ENCODE measurements at places on chromosomes 7 and 10.

- no peak for DNase-seq
Observed at GRCh38 chr10:86127274-86127819, 239.2 kb downstream of the GRID1 start.

GRCh38 chr7:26349005-26349915 is 57.6 kb downstream of the SNX10 start:
- no peak for DNase-seq

GRCh38 chr10:114751856-114752255 is 69.7 kb upstream of the FHIP2A start:
- no peak for DNase-seq

DNA sequence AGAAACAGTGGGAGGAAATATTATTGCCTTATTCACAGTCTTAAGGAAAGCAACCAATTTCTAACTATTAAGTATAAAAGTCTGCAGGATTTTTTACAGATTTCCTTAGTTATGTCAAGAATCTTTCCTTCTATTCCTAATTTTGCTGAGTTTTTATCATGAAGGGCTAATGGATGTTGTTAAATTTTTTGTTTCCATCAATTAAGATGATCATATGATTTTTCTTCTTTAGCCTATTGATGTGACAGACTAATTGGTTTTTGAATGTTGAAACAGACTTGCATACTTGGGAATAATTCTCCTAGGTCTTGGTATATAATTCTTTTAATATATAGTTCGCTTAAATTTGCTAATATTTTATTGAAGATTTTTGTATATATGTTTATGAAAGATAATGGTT is 569.1 kb upstream of the KCND2 start:
- DNase-seq = no peak

GRCh38 chr7:78516450-78516849 is 717.9 kb downstream of the PHTF2 start:
- DNase-seq = no peak

GRCh38 chr10:61543831-61544230 is 90.7 kb upstream of the TMEM26 start:
- no peak for DNase-seq

DNA sequence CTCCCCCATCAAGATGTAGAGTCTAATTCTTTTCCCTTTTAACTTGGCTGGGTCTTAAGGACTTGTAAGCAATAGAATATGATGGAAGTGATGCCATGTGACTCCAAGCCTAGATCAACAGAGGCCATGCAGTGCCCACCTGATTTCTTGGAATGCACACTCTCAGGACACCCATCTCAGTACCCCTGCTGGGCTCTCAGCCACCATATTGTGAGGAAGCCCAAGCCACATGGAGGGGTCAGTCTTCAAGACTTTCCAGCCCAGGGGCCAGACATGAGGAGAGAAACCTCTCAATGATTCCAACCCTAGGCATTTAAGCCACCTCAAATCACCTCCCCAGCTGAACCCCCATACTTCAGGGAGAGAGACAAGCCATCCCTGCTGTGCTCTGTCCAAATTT is 62.2 kb upstream of the CARD11 start:
- no peak for DNase-seq

DNA sequence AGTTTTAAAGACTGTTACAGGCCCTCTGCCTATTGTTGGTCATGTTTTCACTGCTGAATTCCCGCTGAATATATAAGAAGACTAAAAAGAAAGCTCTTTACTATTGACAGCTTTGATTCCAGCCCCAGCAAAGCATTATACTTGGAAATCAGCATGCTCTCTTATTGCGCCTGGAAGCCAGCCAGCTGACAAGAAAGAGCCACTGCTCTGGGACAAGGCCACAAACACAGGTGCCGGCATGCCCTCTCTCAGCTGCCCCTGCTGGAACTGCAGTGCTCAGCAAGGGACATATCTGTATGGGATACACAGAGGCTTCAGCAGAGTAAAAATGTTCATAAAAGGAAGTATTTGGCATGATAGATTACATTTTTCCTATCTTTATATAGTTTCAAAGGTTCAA is 523.9 kb downstream of the ADRA2A start:
- DNase-seq = no peak

- DNase-seq = no peak
Observed at GRCh38 chr7:6401536-6401935, 46.2 kb downstream of the DAGLB start.

GRCh38 chr10:97676770-97677581 is 10.1 kb downstream of the AVPI1 start:
- no peak for DNase-seq

Data from stimulated activated CD4-positive, alpha-beta T cell treated with anti-CD3 and anti-CD28 coated beads, Interleukin-12 subunit alpha, Interleukin-12 subunit beta, amount 100 ng/mL, for 24 hours (primary cell).